ENCODE measurements at places on chromosomes 12 and 14. TPM values are rescaled to one million over a fixed set of nuclear protein-coding genes. Genes with fewer than 3 reads are reported as not detected.
A peak's percentile ranks its signal among the peaks of the same experiment; 100 is the strongest.

DNA sequence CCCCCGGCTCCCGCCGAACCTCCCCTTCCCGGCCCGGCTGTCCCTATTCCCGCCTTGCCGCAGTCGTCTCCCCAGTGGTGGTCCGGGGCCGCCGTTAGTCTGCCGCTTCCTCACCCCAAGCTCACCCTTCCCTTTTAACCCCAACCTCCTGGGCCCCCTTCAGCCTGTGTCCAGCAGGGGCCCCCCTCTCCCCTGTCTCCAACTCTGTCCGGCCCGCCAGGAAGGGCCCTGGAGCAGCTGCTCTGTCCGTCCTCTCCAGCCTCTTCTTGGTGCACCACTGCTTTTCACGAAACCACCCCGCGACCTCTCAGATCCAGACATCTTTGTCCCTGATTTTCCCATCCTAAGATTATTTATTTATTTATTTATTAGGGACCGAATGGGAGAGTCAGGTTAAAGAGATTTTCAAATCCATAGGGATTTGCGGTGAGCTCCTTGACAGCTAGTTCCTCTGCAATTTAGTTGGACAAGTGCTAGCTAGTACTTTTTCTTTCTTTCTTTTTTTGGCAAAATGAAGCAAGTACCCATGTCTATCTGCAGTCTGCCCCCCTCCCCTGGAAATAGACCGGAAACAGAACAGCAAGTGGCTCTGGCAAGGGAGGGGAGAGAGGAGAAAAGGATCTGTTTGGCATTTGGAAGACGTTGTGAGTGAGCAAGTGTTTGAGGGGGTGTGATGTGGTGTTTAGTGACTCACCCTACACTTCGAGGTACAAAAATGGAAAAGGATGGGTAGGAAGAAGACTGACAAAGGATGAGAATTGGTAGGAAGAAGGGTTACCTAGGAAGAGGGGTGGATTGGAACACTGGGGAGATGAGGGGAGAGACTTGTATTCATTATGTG, 632 bp downstream of the UBR7 start:
- H3K36me3 ChIP-seq, result no peaks in the 10 kb centered on the region
- no peaks in the 10 kb centered on the region for H3K27me3 ChIP-seq
- H3K27ac ChIP-seq, result peak overlapping the region; percentile 13
- H3K4me1 ChIP-seq, result peaks cover 6% of the 10 kb centered on the region

GRCh38 chr14:77275041-77275580, 4.1 kb upstream of the NGB start:
- H3K36me3 ChIP-seq, result no peaks in the 10 kb centered on the region
- no peaks in the 10 kb centered on the region for H3K27me3 ChIP-seq
- no peak overlapping the region for H3K4me3 ChIP-seq
- H3K4me1 ChIP-seq, result no peaks in the 10 kb centered on the region
- no peak for DNase-seq

DNA sequence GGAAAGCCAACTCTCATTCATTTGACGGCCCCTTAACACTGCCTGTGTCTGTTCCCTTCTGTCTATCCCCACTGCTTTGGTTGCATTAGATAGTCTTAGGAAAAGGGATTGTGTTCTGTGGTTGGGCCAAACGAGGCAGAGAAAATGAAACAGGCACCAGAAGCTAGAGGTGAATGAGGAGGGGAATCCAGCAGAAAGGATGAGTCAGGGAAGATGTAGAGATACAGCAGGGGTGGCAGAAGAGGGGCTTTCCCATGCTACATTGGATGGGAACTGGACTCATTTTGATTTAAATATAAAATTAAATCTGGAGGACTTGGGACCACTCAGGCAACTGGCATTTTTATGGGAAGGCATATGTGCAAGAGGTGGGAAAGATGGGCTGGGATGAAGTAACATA, 43.3 kb downstream of the OTOGL start:
- no peaks in the 10 kb centered on the region for H3K4me1 ChIP-seq
- no peak overlapping the region for H3K27ac ChIP-seq
- no peak for DNase-seq
- H3K4me3 ChIP-seq, result no peak overlapping the region
- H3K27me3 ChIP-seq, result no peaks in the 10 kb centered on the region

DNA sequence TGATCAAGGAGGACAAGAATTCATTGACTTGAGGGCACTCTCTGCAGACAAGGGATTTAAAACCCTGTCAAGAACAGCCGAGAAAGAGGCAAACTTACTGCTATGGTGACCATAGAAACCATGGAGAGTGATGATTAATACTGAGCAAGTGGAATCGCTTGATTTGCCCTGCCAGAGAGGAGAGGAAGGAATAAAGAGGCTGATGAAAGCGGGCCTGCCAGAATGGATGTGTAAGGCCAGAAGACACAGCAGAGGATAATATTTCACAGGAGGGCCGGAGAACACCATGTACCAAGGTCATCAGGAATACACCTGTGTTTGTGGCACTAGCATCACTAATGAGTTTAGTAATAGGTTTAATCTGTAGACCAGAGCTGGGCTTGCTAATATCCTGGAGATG, 221.8 kb upstream of the DCN start:
- DNase-seq, result no peak
- H3K27me3 ChIP-seq, result no peaks in the 10 kb centered on the region
- no peak overlapping the region for H3K4me3 ChIP-seq
- no peak overlapping the region for H3K27ac ChIP-seq
- H3K4me1 ChIP-seq, result no peaks in the 10 kb centered on the region

The COCH gene
- 1.7 TPM for polyA plus RNA-seq

DNA sequence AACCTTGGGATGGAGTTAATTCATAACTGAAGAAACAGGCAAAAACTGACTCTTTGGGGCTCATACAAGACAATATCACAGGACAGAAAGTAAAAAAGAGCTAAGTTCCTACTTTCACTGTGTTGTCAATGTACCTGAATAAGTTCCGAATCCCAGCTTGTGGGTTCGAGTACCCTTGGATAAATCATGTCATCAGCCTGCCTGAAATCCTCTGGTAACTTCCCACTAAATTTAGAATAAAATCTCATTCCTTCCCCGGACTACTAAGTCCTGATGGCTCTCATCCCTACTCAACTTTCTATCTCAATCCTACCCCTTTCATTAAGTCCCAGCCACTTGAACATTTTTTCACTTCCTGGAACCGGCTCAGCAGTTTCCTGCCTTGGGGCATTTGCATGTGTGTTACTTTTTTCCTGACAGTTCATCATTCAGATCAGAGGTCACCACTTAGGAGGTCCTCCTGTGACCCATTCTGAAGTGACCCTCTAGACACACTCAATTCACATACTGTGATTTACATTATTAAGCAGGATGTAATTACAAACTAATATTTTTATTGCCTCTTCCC, 12.7 kb downstream of the ERP29 start:
- no peak overlapping the region for H3K4me3 ChIP-seq

GRCh38 chr14:69685716-69686115, 74.3 kb downstream of the SUSD6 start:
- peak; percentile 87 for DNase-seq
- no peaks in the 10 kb centered on the region for H3K27me3 ChIP-seq
- H3K4me1 ChIP-seq, result peaks cover 27% of the 10 kb centered on the region
- H3K4me3 ChIP-seq, result no peak overlapping the region

- no peak overlapping the region for H3K27ac ChIP-seq
- no peaks in the 10 kb centered on the region for H3K36me3 ChIP-seq
- H3K4me3 ChIP-seq, result no peak overlapping the region
- H3K27me3 ChIP-seq, result no peaks in the 10 kb centered on the region
- H3K4me1 ChIP-seq, result no peaks in the 10 kb centered on the region
Observed at GRCh38 chr12:68102731-68103130, 56.8 kb downstream of the IFNG start.

GRCh38 chr14:105064721-105065143, 498 bp downstream of the GPR132 start:
- DNase-seq, result no peak
- no peaks in the 10 kb centered on the region for H3K27me3 ChIP-seq
- no peak overlapping the region for H3K4me3 ChIP-seq
- H3K36me3 ChIP-seq, result no peaks in the 10 kb centered on the region

- no peaks in the 10 kb centered on the region for H3K4me1 ChIP-seq
- H3K4me3 ChIP-seq, result no peak overlapping the region
- H3K27me3 ChIP-seq, result no peaks in the 10 kb centered on the region
- no peak for DNase-seq
- H3K36me3 ChIP-seq, result no peaks in the 10 kb centered on the region
- no peak overlapping the region for H3K27ac ChIP-seq
Observed at GRCh38 chr14:77052281-77053044, 24.0 kb upstream of the IRF2BPL start.

The TAS2R30 gene
- 0.67 TPM for polyA plus RNA-seq

DNA sequence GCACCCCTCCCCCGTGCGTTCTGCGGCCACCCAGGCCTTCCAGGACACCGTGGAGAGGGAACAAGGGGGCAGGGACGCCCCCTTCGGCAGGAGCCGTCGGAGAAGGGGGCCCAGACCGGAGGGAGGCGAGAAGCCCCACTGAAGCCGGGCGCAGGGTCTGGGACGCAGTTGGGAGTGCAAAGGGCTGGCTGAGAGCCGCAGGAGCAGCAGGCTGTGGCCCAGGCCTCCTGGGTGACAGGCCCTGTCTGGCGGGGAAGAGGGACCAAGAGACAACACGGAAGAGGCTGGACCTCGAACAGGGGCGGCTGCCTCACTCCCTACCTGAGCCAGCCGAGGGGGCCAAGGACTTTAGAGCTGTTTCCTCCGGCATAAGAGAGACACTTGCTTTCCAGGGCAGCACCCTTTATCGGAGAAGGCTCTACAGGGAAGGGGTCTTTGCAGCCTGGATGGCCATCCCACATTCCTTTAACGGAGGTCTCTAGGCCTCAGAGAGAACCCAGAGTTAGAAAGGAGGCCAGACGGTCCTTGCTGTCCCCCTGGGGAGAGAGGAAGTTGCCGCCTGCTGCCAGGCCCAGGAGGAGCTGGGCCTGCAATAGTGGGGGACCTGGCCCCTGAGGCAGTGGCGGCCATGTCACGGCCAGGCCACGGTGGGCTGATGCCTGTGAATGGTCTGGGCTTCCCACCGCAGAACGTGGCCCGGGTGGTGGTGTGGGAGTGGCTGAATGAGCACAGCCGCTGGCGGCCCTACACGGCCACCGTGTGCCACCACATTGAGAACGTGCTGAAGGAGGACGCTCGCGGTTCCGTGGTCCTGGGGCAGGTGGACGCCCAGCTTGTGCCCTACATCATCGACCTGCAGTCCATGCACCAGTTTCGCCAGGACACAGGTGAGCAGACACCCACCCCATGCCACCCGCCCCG, 1.3 kb downstream of the DTX1 start:
- H3K36me3 ChIP-seq, result no peaks in the 10 kb centered on the region
- no peak overlapping the region for H3K4me3 ChIP-seq
- DNase-seq, result no peak
- H3K4me1 ChIP-seq, result peaks cover 2% of the 10 kb centered on the region

DNA sequence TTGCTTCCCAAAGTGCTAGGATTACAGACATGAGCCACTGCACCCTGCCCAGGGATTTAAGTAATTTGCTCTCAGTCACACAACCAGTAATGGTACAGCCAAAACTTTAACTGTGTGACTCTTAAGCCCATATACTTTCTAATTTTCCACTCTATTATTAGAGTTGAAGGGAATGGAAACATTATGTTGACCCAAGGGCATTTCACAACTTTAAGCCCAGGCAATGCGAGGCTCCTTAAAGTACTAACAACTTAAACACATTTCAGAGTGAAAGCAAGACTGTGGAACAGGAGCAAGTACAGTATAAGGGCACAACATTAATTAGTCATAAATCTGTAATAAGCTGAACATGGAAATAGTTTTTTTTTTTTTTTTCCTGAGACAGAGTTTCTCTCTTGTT, 39.8 kb downstream of the BAZ1A start:
- no peaks in the 10 kb centered on the region for H3K36me3 ChIP-seq
- no peak overlapping the region for H3K27ac ChIP-seq
- peaks cover 3% of the 10 kb centered on the region for H3K4me1 ChIP-seq
- no peak for DNase-seq
- H3K27me3 ChIP-seq, result no peaks in the 10 kb centered on the region

The ENDOU gene
- polyA plus RNA-seq, result 1.6 TPM

- no peaks in the 10 kb centered on the region for H3K27me3 ChIP-seq
- H3K36me3 ChIP-seq, result no peaks in the 10 kb centered on the region
- H3K27ac ChIP-seq, result no peak overlapping the region
- DNase-seq, result no peak
- no peak overlapping the region for H3K4me3 ChIP-seq
Observed at GRCh38 chr12:12081836-12082497, 11.2 kb downstream of the BCL2L14 start.

DNA sequence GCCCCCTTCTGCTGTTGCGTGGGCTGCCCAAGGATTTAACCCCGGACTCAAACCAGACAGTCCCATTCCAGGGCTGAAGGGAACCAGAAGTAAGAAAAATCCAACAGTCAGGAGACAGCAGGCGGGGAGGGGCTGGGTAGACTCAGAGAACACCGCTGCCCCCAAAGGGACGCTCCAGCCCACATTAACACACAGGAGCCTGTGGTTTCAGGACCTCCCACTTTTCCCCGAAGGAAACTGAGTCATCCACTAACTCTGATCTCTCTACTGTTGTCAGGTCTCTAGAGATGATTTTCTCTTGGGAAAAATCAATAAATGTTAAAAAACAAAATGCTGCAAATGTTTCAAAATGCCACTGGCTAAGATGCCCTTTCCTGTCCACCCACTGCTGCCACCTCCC, 41.6 kb downstream of the FBXO21 start:
- no peak for DNase-seq
- H3K27me3 ChIP-seq, result no peaks in the 10 kb centered on the region
- H3K4me1 ChIP-seq, result no peaks in the 10 kb centered on the region
- no peak overlapping the region for H3K4me3 ChIP-seq
- H3K36me3 ChIP-seq, result no peaks in the 10 kb centered on the region
- no peak overlapping the region for H3K27ac ChIP-seq

- H3K27ac ChIP-seq, result no peak overlapping the region
- DNase-seq, result no peak
- H3K4me3 ChIP-seq, result no peak overlapping the region
- peaks cover 12% of the 10 kb centered on the region for H3K4me1 ChIP-seq
Observed at GRCh38 chr12:49863946-49864797, 21.3 kb upstream of the BCDIN3D start.

DNA sequence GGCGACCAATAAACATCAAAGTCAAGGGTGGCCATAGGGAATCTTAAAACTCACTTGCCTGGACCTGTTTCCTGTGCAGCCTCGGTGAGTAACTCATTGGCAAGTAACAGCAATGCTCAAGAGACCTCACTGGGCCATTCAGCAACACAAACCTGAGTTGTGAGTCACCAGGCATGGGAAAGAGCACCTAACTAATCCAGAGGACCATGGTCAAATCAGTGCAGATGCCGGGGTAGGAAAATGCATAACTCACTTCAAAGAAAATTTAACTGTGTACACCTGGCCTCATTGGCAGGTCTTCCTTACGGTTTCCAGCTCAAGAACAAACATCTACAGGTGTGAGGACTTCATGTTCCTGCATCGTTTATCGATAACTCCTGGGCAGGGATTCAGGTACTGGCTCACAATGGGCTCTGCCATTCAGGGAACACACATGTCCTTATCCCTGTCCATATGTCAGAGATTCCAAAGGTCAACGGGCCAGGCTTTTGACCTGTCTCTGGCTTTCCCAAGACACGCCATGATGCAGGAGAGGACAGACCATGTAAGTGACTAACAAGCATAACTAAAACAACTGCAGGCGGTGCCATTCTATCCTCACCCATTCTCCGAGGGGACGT, 211.8 kb downstream of the ANO2 start:
- no peak overlapping the region for H3K27ac ChIP-seq
- H3K4me3 ChIP-seq, result no peak overlapping the region
- no peaks in the 10 kb centered on the region for H3K36me3 ChIP-seq
- DNase-seq, result no peak
- H3K4me1 ChIP-seq, result no peaks in the 10 kb centered on the region
- H3K27me3 ChIP-seq, result no peaks in the 10 kb centered on the region
